ENCODE measurements at places on chromosomes 4 and X.
A peak's percentile ranks its signal among the peaks of the same experiment; 100 is the strongest.

GRCh38 chr4:111393781-111394180 lies 751.5 kb upstream of the FAM241A start:
- DNase-seq, result no peak

GRCh38 chr4:52550186-52550585 lies 108.9 kb downstream of the USP46 start:
- no peak for DNase-seq

- DNase-seq, result no peak
These were observed 38.9 kb downstream of the CCNQ start for GRCh38 chrX:153560000-153560399.

DNA sequence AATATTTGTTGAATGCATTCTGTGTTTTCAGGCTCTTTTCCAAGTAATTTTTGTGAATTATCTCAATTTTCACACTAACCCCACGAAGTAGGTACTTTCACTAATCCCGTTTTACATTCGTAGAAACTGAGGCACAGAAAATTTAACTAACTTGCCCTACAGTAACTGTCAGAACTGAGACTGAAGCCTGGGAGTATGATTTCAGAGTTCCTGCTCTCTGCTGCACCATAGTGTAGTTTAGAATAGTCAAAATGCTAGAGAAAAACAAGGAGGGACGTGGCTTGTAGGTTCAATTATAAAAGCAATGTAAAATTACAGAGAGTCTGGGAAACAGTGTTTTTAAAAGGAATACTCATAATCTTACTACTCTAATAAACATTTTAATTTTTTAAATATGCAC lies 2.2 kb downstream of the CLCN3 start:
- DNase-seq, result no peak

DNA sequence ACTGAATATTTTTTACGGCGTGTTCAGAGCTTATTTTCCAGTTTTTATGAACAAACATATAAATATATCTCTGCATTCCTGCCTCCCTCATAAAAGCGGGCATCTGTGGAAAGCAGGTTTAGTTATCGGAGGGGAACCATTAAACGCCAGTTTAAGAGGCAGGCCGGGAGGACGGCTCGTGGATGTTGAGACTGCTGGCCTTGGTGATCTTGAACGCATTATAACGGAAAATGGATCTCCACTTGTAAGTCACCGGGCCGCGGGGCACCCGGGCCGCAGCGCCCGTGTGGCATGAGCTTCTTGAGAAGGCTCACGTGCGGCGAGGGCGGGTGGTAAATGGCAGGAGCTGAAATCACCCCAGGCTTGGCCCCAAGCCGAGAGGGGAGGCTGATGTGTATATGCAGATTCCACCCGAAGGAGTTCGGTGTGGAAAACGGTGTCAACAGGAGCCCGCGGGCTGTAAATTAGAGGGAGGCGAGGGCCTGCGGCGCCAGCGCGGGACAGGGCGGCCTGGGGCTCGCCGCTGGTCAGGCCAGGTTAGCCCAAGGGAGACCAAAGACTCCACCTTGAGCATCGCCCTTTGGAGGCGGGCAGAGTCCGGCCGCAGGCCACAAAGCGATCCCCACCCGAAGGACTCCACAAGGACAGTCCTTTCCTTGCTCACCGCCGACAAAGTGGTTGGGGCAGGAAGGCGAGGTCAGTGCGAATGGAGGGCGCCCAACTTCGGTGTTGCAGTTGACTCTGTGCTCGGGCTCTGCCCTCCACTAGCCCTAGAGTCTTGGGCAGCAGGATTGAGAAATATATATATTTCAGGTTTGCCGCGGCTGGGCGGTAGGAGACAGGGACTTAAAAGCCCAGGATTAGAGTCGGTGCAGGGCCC lies 1.3 kb upstream of the HAND2 start:
- no peak for DNase-seq

DNA sequence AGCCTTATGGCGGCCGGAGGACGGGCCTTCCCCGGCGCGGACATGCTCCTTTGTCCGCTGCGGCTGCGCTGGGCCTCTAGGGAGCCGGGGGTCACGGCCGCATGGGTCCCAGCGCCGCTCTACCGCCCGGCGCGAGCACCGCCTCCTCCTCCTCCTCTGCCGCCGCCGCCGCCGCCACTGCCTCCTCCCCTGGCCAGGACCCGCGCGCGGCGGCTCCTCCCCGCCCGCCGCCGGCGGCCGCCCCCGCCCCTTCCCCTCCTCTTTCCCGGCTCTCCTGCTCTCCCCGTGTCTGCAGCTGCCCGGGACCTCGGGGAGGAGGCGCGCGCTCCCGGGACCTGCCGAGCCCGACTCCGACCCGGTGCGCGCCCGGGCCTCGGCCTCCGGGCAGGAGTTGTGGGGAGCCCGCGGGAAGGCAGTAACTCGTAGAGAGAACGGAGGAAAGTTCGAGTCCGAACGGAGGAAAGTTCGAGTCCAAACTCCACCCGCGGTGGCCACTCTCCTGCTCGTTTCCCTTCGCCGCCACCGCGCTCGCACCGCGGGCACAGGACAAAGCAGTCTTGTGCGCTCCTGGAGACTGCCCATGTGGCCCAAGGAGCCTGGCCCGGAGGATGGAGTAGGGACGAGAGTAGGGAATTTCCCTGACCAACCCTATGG lies at the start of gene ADGRA3:
TSS of gene ADGRA3 (minus strand) at position 179 of the 654 bp plus-strand sequence. CDS start 282 bp downstream, outside the sequence.
- DNase-seq, result peak; percentile 56

- DNase-seq, result no peak
These were observed 63.2 kb downstream of the PHEX start for GRCh38 chrX:22095286-22095685.

DNA sequence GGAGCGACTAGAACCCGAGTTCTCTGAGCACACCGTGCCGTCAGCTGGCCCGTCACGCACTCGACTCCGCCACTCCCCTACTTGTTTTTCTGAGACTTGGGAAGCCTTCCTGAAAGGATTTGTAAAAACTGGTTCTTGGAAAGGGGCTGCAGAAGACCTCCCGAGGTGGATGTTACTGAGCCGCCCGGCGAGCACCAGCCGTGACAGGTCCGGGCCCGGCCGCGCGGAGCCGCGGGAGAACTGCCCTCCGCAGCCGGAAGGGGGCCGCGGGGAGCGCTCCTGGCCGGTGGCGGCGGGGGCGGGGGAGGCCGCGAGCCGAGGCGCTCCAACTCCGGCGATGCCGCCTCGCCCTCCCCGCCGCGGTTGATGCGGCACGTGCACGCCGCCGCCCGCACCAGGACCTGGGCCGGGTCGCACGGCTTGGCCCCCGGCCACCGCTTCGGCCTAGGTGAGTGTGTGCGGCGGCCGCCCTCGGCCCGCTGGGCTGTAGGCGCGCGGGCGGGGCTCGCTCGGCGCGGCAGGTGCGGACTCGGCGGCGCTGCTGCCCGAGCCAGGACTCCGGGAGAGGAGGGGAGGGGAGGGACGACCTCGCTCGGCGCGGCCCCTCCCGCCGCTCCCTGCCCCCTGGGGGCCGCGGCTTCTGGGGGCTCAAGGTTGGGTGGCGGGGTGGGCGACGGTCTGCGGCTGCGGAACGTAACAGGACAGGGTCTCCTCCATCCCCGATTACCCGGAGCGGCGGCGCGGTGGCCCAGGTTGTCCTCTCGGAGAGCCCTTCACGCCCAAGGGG lies 1.7 kb downstream of the SPRY1 start:
- peak; percentile 78 for DNase-seq

GRCh38 chrX:25519258-25519657 lies 503.5 kb upstream of the ARX start:
- no peak for DNase-seq

- DNase-seq, result no peak
These were observed 10.3 kb downstream of the EGFL6 start for GRCh38 chrX:13579661-13580060.

GRCh38 chrX:151912221-151912620 lies 468 bp upstream of the MAGEA4 start:
- DNase-seq, result no peak

- no peak for DNase-seq
These were observed 57.0 kb upstream of the PLAC8 start for GRCh38 chr4:83171436-83172039.

GRCh38 chr4:140094438-140095420 lies 59.3 kb downstream of the MAML3 start:
- no peak for DNase-seq

DNA sequence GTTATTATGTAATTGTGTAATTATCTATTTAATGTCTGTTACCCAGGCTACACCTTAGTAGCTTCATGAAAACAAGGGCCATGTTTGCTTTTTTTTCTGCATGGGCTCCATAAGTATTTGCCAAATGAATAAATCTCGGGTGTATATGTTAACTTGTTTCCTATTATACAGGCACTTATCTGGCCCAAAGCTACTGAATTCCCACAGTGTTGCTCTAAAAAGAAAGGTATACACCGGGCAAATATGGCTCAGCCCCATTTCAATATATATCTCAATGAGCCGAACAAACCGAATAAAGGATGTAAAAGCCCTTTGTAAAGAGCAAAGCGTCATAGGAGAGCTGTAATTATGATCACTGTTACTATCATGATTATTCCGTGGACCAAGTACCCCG lies 767 bp downstream of the PAQR3 start:
- DNase-seq, result no peak

DNA sequence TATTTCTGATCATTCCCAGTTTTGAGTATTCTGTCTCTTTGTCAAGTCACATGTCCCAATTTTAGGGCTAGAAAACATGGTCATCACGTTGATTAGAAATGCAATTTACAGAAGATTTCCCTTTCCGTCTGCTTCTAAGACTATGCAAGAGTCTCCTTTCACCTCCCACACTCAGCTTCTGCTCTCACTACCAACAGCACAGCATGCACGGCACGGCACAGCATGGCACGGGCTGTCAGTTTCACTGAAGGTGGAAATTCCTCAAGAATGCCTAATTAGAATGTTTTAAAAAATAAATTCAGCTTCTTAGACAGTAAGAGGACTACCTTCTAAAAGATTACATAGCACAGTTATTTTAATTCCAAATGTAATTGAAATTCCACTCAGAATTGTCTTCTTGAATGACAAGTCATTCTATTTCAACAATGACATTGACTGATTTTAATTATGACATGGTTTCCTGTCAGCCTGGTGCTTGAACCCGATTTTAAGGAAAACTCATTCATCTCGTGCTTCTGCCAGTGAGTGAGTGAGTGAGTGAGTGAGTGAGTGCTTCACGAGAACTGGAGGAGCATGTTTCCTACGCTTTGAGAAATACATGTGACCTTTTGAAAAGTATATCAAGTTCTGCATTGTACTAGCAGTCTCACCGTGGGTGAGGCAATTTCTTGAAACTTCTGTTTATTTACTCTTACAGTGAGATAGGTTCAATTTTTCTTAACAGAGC lies 124.8 kb upstream of the SORBS2 start:
- DNase-seq, result no peak

- no peak for DNase-seq
These were observed 37.9 kb downstream of the NUDT6 start for GRCh38 chr4:122884499-122884898.

- DNase-seq, result peak; percentile 74
These were observed 63.6 kb downstream of the SPINK2 start for GRCh38 chr4:56757821-56758411.

DNA sequence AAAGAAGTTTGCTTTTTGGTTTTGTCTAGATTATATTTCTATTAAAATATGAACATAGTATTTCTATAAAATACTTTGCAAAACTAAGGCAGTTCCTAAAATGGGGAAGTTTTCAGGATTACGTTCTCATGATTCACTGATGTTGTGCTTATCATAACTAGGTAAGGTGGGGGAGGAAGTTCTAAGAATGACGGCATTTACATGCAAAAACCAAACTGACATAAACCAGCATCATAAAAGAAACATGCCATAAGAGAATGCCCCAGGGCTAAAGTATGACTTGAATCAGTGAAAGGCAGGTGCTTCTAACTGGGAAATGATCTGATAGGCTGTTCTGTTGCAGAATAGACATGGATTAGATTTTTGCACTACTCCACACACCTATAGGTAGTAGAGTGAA lies 204.7 kb upstream of the JADE1 start:
- no peak for DNase-seq

- no peak for DNase-seq
These were observed 620.2 kb upstream of the INTU start for GRCh38 chr4:127012549-127012948.

GRCh38 chr4:163548481-163549243 lies 54.2 kb downstream of the TMA16 start:
- DNase-seq, result peak; percentile 50

DNA sequence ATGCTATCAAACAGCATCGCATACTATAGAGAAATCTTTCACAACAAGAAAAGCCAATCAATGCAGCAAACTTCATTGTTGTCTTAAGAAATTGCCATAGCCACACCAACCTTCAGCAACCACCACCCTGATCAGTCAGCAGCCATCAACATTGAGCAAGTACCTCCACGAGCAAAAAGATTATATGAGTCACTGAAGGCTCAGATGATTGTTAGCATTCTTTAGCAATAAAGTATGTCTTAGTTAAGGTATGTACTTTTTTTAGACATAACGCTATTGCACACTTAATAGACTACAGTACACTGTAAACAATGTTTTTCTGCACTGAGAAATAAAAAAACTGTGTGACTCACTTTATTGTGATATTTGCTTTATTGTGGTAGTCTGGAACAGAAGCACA lies 37.8 kb upstream of the FUNDC1 start:
- DNase-seq, result no peak

DNA sequence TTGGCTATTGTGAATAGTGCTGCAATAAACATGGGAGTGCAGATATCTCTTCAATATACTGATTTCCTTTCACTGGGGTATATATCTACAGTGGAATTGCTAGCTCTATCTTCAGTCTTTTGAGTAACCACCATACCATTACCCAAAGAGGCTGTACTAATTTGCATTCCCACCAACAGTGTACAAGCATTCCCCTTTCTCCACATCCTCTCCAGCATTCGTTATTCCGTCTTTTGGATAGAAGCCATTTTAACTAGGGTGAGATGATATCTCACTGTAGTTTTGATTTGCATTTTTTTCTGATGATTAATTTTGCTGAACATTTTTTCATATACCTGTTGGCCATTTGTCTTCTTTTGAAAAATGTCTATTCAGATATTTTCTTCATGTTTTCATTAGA lies 110.3 kb downstream of the PRDM5 start:
- no peak for DNase-seq

GRCh38 chr4:78758085-78758484 lies 18.1 kb upstream of the BMP2K start:
- DNase-seq, result no peak

GRCh38 chrX:145751943-145752342 lies 65.7 kb upstream of the SLITRK2 start:
- no peak for DNase-seq

DNA sequence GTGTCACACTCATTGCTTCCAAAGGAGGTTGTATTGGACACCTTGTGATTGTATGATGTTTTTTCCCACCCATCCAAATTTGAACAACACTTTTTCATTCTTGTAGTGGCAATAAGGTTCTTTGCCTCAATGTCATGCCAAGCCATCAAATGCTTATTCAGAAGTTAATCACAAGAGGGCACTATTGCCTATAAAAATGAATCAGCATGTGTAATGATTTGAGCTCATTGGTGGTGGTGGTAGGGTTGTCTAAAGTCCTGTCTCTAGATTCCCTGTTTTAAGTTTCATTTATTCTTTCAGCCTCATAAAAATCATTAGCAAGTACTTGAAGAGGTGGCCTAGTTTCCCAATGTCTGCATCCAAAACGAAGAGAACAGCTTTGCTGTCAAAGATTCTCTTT lies 37.0 kb downstream of the IRS4 start:
- DNase-seq, result peak; percentile 3

Data from GM13976 (cell line).